ENCODE measurements at places on chromosomes 1 and 21.
A peak's percentile ranks its signal among the peaks of the same experiment; 100 is the strongest.

DNA sequence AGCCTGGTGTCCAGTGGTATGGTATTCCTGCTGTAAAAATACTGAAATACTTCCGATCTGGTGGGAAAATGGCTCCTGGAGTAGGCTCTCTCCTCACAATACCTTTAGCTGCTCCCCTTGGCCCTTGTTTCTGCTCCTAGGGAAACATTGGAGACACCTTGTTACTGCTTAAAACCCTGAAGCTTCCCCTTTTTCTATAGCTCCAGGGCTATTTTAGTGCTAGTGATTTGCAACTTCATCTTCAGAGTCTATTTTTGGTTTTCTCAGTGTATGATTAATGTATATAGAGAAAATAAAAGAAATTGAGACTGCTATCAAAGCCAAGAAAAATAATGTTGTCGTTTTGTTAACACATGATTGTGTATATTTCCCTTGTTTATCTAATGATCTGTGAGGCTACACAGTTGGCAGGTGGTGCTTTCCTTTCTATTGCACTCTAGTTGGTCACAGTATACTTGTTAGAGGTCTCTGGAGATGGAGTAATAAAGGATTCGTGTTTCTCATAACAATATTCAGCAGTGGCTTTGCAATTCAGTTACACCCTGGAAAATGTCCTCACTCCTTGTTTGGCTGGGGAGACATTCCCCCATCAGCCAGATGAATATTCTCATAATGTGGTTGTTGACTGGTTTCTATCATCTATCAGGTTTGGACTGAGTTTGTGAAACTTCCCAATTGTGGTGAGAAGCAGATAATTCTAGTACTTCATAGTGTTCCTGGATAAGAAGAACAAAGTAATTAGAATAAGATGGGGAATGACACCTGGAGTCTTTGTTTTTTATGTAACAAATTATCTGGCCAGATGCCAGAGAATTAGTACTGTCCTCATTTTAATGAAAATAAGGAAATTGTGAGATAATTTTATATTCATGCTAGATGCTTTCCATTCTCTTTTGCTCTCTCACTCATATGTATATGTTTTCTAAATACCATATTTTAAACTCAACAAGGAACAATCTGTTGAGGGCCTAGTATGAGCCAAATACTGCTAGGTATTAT lies 44.8 kb upstream of the CACYBP start:
- DNase-seq: no peak

DNA sequence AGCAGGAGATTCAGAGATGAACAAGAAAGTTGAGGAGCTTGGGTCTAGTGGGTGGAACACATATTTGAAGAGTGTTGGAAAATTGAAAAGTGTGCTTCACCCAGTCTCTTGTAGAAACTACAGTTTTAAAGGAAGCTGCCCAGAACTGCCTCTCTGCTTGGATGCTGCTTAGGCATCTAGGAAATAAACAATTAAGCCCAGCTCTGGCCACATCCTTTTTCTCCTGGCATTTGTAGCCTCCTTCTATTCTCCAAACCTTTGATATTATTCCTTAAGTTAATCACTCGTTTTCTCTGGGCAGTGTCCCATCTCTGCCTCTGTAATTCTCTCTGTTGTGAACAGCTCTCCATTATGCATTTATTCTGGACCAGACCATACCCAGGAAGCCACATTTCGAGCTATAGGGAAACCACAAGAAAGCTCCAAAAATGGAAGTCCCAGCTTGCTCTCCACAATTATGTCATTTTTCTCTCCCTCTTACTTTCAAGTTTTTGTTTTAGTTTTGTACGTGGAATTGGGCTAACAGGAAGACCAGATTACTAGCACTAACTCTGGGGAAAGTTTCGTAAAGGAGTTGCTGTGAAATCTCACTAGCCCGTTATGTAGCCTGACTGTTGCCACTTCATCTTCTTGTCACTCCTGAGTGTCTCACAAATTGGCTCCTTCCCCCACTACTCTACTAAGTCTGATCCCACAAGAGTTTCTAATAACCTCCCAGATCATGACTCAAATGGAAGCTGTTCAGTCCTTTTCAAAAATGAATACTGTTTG lies 102.2 kb downstream of the NTMT2 start:
- DNase-seq: no peak

DNA sequence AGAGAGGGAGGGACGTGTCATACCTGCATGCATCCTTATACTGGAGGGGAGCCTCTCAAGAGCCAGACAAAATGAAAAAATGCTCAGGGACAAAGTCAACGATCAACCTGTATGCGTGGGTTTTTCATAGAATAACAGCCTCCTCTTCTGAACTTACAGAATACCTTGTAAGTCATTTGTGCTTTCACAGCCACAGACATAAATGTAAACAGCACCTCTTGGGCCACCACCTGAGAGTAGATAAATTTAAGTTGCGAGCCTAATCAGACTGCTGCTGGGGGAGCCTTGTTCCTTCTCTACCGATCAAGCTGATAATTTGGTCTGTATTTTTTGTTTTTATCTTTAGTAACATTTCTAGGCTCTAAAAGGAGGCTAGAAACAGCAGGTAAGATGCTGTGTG lies 223.1 kb downstream of the KIF26B start:
- DNase-seq: no peak

DNA sequence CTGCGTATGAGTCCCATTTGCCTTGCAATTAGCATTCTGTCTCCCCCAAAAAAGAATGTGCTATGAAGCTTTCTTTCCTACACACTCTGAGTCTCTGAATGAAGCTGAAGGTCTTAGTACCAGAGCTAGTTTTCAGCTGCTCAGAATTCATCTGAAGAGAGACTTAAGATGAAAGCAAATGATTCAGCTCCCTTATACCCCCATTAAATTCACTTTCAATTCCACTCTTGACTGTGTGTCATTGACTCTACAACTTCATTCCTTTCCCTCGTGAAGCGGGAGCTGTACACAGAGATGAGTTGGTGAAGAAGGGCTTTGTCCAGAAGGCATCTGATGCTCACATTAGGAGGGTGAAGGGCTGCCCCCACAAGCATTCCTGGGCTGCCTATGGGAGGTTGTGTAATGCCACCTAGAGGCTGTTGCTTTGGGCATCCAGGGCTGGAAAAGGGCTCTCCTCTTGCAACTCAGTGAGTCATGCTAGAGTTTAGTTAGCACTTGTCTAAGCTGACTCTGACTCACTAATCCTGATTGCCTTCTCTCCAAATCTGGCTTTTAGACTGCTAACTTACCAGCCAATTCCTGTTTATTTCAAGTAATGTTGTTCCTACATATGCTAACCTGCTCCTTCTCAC lies 1.8 kb downstream of the SPRR1B start:
- DNase-seq: peak; percentile 32

DNA sequence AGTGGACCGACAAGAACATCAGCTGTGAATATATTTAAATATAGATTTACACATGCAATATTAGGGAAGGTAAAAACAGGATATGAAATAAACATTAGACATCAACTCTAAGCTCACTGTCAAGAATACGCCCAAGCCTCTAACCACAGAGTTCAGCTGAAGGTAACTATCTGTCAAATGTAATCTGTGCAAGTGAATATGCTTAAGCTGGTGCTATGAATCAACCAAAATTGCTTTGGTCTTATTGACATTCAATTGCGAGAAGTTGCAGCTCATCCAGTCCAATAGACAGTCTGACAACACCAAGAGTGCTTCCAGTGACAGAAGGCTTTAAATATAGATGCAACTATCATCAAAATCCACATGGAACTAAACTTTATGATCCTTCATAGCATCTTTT lies 32.3 kb downstream of the USH2A start:
- DNase-seq: no peak

DNA sequence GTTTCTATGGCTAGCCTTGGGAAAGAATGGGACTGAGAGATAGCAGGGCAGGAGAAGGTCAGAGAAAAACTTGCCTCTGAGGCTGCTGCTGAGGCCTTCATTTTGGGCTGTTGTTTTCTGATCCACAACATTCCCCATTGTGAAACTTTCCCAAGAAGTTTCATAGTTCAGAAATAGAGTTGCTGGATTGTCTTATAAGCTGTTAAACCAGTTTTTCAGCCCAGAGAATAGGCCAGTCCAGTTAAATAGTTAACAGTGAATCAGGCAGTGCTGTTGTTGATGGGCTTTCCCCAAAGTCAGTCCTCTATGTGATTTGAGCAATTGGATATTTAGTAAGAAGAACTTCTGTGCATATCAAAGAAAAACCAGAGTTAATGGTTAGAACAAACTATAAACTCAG lies 77.0 kb downstream of the C21orf91 start:
- DNase-seq: no peak

DNA sequence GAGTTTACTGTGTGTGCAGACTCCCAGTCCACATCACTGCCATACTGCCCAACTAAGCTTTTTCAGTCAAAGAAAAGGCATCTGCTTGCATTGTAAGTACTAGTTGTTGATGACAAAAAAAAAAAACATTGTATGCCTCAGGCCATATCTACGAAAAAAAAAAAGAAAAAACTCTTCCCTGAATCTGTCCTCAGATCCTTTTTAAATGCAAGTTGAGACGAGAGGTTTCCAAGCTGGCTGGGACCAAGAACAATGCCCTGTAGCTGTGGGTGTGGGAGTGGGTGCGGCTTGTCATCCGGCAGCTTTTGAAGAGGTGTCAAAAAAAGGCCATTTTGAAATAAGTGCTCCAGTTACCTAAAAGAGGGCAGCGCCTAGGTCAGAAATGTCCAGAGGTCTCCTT lies 29.2 kb upstream of the HHAT start:
- no peak for DNase-seq

DNA sequence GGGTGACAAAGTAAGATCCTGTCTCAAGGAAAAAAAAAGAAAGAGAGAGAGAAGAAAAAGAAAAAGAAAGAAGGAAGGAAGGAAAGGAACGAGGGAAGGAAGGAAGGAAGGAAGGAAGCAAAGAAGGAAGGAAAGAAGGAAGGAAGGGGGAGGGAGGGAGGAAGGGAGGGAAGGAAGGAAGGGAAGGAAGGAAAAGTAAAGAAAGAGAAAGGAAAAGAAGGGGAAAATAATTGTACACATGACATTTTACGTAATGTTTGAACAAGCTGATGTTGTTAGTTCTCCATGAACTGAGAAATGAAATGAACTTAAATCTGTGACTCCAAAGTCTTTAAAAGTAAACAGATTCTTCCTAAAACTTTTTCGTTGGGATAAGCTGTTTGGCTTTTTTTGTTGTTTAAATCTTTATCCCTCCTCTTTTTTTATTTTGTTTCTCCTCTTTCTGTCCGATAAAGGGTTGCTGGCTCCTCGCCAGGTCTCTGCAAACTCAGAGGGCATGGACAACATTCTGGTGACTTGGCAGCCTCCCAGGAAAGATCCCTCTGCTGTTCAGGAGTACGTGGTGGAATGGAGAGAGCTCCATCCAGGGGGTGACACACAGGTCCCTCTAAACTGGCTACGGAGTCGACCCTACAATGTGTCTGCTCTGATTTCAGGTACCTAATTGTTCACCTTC lies 59.8 kb downstream of the IL12RB2 start:
- no peak for DNase-seq

- no peak for DNase-seq
Measured at GRCh38 chr1:234990874-234991801, 137.5 kb downstream of the TOMM20 start.

- DNase-seq: peak; percentile 88
Measured at GRCh38 chr1:47437447-47438164, at the start of gene FOXD2. FOXD2 (plus strand) TSS chr1:47438044; CDS start chr1:47438136, 92 bp downstream.

GRCh38 chr1:177368255-177368654 lies 197.5 kb downstream of the BRINP2 start:
- no peak for DNase-seq

- no peak for DNase-seq
Measured at GRCh38 chr1:81006502-81006901, 794.2 kb upstream of the ADGRL2 start.

- DNase-seq: no peak
Measured at GRCh38 chr1:63049135-63049534, 265.2 kb downstream of the ATG4C start.

- DNase-seq: no peak
Measured at GRCh38 chr1:229108598-229109201, 162.2 kb upstream of the RAB4A start.

DNA sequence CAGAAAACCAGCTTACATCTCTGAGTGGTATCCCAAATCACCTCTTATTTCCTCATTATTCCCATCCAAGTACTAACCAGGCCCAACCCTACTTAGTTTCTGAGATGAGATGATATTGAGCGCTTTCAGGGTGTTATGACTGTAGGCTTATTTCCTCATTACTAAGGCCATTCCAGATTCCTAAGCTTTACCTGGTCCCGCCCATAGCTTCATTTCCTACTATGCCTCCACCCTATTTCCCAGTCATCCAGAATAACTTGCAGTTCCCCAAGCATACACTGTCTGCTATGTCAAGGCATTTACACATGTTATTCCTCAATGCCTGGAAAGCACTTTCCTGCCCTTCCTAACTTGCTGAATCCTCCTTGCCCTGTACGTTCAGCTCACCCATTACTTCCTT lies 79.3 kb upstream of the SPAG17 start:
- no peak for DNase-seq

- peak; percentile 14 for DNase-seq
Measured at GRCh38 chr1:183024317-183025009, 1.2 kb downstream of the LAMC1 start.

GRCh38 chr1:25700144-25700523 lies 83.5 kb downstream of the MAN1C1 start:
- DNase-seq: no peak

- DNase-seq: no peak
Measured at GRCh38 chr1:6167391-6168303, 12.5 kb downstream of the CHD5 start.

DNA sequence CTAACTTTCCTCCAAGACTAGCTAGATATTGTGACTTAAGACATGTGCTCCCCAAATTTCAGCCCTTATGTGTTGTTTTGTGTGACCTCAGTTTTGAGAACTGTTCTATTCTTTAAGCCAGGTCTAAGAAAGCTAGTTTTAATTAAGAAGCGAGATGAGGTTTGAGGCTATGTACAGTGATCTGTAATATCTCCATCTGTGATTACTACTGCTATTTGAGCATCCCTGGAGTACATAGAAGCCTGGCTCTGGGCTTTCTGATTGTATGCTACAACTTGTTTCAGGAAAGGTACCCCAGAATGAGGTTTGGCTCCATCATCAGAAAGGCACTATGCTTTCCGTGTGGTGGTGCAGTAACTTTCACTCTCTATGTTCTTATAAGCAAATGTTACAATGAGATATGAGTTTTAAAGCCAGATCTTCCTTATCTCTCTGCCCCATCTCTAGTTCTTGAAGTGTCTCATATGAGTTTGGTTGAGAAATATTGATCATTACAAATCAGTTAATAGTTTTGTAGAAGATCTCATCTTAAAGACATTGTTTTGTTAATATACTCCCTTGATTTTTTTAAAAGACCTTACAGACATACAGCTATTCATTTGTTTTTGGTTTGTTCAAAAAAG lies 605 bp downstream of the RGS4 start:
- DNase-seq: no peak

- DNase-seq: no peak
Measured at GRCh38 chr1:161404051-161404597, 36.4 kb upstream of the CFAP126 start.

- DNase-seq: no peak
Measured at GRCh38 chr1:149997585-149998262, 12.8 kb downstream of the OTUD7B start.

GRCh38 chr1:67261680-67262079 lies 46.0 kb upstream of the IL12RB2 start:
- DNase-seq: no peak

- DNase-seq: no peak
Measured at GRCh38 chr21:44829507-44830092, 11.7 kb upstream of the SUMO3 start.

- no peak for DNase-seq
Measured at GRCh38 chr1:95018602-95019369, 54.0 kb downstream of the ALG14 start.

All from neuronal stem cell (in vitro differentiated cells).